ENCODE measurements at places on chromosomes 6 and 20.

DNA sequence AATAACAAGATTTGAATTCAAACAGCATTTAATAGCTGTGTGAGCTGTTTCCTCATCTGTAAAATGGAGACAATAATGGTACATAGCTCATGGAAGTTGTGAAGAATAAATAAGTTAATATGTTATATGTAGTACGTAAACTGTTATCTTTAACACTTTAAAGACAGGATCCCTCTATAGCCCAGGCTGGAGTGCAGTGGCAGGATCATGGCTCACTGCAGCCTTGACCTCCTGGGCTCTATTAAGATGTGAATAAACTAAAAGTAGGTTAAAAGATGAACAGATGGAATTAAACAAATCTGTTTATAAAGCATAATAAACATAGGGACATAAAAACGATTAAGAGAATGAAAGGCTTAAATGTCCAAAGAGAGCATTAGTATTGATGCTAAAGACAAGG lies 3.0 kb downstream of the AMD1 start:
- DNase-seq: no peak

GRCh38 chr6:49692534-49692933 lies 20.8 kb downstream of the CRISP2 start:
- no peak for DNase-seq

DNA sequence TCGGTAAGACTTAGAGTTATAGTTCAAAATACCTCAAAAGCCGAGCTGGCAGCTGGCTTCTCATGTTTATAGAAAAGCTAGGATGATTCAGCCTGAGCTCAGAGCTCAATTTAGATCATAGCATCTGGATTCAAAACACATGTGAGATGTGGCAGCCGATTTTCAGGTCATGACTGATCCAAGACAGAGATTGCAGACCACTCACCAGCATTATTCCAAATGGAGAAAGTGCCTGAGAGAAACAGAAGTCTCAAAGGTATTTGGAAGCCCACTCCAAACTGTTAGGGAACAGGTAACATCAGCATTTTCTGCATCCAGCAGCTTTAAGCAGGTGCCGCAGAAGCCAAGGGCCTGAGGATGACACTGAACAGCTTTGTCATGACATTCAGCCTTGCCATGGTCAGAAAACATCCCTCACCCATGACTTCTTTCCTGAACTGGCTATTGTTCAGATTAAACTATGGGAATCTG lies 102.2 kb downstream of the BACH2 start:
- DNase-seq: no peak

- no peak for DNase-seq
Observed at GRCh38 chr6:54097753-54098152, 13.5 kb upstream of the MLIP start.

- DNase-seq: no peak
Observed at GRCh38 chr20:37389844-37390275, 43.9 kb downstream of the SRC start.

DNA sequence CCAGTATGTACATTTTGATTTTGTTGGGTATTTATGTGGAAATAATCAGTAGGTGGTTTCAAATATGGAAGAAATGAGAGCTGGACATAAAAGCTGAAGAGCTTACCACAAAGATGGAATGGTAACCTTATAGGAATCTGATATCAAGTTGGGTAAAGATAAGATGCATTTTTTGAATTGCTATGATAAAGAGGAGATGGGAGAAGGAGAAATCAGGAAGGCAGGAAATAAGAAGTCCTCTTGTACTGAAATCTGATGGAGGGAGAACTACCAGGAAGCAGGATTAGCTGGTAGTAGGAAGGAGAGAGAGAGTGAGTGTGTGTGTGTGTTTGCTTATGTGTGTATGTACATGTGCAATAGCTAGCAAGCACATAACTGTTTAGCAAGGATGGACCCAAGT lies 468.4 kb downstream of the PHF3 start:
- no peak for DNase-seq

Data from GM12865 (cell line).